ENCODE measurements at places on chromosomes 2 and 18. TPM values are rescaled to one million over a fixed set of nuclear protein-coding genes. Genes with fewer than 3 reads are reported as not detected.

The SLC39A6 gene
- total RNA-seq, result 61.9 TPM

The MAP3K19 gene
- not detected for total RNA-seq

DNA sequence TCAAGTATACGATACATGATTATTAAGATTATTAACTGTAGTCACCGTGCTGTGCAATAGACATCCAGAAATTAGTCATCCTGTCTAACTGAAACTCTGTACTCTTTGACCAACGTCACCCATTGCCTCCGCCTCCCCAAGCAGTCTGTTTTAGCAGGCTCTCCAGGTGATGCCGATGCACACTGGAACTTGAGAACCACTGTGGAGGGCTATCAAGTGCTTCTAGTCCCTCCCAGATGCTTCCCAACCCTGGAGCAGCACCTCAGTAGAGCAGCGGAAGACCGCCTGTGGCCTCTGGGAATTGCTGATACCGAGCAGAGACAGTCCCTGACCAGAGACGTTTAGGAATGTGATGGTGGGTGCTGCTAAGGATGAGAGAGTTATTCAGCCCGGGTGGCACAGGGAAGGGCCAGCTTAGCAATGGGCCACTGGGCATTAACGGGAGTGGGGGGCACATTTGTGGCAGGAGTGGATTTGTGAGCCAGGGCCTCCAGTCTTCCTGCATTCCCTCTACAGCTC lies 50.7 kb downstream of the LIPG start:
- DNase-seq, result no peak

The SPDYA gene
- total RNA-seq, result not detected

The LRRC30 gene
- not detected for total RNA-seq

DNA sequence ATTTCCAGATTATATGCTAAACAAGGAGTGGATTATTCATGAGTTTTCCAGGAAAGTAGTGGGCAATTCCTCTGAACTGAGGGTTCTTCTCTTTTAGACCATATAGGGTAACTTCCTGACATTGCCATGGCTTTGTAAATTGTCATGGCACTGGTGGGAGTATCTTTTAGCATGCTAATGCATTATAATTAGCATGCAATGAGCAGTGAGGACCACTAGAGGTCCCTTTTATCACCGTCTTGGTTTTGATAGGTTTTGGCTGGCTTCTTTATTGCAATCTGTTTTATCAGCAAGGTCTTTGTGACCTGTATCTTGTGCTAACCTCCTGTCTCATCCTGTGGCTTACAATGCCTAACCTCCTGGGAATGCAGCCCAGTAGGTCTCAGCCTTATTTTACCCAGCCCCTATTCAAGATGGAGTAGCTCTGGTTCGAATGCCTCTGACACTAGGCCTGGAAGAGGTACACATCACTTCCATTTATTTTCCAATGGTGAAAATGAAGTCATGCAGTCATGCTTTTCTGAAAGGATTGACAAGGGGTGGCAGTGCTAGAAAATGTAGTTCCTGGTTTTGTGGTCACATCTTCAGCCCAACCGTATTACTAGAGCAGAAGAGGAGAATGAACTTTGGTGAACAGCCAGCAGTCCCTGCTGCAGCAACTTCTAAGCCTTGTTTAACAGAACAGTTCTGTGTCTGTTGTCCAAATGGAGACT lies 26.6 kb upstream of the ITGA4 start:
- DNase-seq, result peak; percentile 1

The MSTN gene
- total RNA-seq, result not detected

The ATOH8 gene
- total RNA-seq, result 31.9 TPM

DNA sequence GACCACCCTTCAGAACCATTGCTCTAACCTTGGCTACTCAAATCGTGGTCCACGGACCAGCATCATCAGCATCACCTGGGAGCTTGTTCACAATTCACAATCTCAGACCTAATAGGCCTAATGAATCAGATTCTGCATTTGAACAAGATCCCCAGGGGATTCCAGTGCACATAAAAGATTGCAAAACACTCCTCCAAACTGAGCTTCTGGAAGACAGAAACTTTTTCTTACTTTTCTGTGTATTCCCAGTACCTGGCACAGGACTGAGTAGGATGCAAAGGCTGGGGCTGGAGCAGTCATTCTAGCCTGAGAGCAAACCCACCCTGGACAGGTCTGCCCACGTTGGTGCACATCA lies 115.1 kb upstream of the COPS8 start:
- DNase-seq, result no peak

DNA sequence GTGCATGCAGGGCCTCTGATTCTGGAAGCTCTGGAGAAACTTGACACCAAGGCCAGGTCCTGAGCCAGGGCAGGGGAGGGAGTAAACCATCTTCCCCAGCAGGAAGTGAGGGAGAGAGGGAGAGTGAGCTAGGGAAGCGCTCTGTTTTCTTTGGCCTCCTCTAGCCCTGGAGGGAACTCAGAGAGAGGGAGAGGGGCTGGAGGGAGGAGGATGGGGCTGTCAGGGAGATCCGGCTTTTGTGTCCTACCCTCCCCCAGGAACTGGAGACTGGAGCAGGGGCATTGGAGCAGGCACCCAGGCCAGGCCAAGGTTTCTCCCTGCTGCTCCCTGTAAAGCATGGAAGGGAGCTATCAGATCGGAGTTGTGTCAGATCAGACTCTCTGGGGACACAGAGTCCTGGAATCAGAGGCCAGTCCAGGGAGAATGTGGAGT lies 22.7 kb upstream of the PKDCC start:
- no peak for DNase-seq

DNA sequence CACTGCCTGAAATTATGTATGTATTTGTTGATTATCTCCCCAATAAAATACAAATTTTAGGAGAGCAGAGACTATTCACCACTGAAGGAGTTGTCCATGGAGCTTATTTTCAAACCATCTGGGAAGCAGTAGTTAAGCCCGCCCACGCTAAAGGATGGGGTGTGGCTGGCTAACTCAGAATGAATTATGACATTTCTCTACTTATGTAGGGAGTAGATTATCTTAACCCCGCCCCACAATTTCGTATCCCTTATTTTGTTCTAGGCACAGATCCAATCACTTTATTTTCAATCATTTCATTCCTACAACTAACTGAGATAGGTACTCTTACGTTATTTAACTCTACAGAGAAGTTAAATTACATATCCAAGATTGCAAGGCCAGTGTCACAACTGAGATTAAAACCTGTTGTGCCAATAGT lies 1.4 kb upstream of the LAPTM4A start:
- peak; percentile 52 for DNase-seq

DNA sequence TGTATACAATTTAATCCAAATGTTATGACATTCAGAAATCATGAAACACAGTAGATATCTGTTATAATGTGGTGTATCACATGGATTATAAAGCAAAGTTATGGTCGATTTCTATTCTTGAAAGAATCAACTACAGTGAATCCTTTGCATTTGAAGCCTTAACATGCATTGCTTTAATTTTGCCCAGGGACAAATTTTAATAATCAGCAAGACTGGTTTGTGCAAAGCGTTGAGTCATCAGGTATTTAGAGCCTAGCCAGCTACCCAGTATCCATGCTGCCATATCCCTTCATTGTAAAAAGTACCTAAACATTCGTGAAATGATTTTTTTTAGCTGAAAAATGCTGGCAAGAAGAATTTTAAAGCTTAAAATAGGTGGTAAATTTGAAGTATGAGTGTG lies 8.9 kb upstream of the SPDYA start:
- peak; percentile 32 for DNase-seq

The RAB1A gene
- 219 TPM for total RNA-seq

- no peak for DNase-seq
Measured at GRCh38 chr2:23603156-23603555, 218.2 kb downstream of the KLHL29 start.

The CENPA gene
- 16.8 TPM for total RNA-seq

The SP110 gene
- total RNA-seq, result 11.7 TPM

The COLEC12 gene
- not detected for total RNA-seq

- DNase-seq, result no peak
Measured at GRCh38 chr2:6667326-6667725, 198.4 kb downstream of the CMPK2 start.

GRCh38 chr18:5155907-5156287 lies 41.2 kb downstream of the AKAIN1 start:
- DNase-seq, result no peak

DNA sequence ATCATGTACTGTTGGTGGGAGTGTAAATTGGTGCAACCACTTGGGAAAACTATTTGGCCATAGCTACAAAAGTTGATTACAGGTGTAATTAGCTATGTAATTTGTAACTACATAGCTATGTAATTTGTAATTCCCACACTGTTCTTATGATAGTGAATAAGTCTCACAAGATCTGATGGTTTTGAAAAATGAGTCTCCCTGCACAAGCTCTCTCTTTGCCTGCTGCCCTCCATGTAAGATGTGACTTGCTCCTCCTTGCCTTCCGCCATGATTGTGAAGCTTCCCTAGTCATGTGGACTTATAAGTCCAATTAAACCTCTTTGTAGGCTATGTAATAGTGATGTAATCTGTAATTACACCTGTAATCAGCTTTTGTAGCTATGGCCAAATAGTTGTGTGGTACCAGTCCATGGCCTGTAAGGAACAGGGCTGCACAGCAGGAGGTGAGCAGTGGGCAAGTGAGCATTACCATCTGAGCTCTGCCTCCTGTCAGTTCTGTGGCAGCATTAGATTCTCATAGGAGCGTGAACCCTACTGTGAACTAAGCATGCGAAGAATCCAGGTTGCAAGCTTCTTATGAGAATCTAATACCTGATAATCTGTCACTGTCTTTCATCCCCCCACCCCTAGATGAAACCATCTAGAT lies 133.7 kb upstream of the COPS8 start:
- no peak for DNase-seq

DNA sequence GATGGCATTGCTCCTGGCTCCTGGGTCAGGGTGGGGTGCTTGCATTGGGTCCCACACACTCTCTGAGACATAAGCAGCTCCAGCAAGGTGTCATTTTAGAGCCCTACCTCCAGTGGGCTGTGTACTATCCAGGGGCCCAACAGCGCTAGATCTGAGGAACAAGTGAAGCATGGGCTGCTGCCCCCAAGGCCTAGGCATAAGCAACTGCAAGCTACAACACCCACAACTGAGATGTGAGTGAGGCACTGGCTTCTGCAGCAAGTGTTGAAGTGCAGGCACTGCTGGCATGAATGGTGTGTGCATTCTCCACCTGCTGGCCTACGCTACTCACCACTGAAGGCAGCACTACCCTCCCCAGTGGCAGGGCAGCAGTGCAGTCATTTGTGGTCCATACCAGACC lies 81.0 kb upstream of the STK39 start:
- DNase-seq, result no peak

The PROC gene
- total RNA-seq, result not detected

Data from HFFc6 (cell line).